ENCODE measurements at places on chromosomes 2 and 18. TPM values are rescaled to one million over a fixed set of nuclear protein-coding genes. Genes with fewer than 3 reads are reported as not detected.

Gene RESP18
- total RNA-seq, result not detected

Gene SIX2
- total RNA-seq, result not detected

Gene TBR1
- not detected for total RNA-seq

Gene MYO3B
- total RNA-seq, result 0.16 TPM

Gene SERPINB12
- not detected for total RNA-seq
